ENCODE measurements at places on chromosomes 11 and 22. TPM values are rescaled to one million over a fixed set of nuclear protein-coding genes. Genes with fewer than 3 reads are reported as not detected.

HTR3B gene
- total RNA-seq, result not detected

IFITM2 gene
- 89.3 TPM for total RNA-seq

C11orf68 gene
- 22.7 TPM for total RNA-seq

TRIM51 gene
- not detected for total RNA-seq

PTPRCAP gene
- total RNA-seq, result 5.8 TPM

NOX4 gene
- total RNA-seq, result 19.7 TPM

MUC2 gene
- total RNA-seq, result not detected

ZP1 gene
- total RNA-seq, result not detected

APOA5 gene
- total RNA-seq, result not detected

ALDH3B1 gene
- 3.8 TPM for total RNA-seq

C11orf86 gene
- total RNA-seq, result not detected

GRCh38 chr11:70305501-70305900 lies 35.0 kb downstream of the PPFIA1 start:
- DNase-seq, result no peak

DNA sequence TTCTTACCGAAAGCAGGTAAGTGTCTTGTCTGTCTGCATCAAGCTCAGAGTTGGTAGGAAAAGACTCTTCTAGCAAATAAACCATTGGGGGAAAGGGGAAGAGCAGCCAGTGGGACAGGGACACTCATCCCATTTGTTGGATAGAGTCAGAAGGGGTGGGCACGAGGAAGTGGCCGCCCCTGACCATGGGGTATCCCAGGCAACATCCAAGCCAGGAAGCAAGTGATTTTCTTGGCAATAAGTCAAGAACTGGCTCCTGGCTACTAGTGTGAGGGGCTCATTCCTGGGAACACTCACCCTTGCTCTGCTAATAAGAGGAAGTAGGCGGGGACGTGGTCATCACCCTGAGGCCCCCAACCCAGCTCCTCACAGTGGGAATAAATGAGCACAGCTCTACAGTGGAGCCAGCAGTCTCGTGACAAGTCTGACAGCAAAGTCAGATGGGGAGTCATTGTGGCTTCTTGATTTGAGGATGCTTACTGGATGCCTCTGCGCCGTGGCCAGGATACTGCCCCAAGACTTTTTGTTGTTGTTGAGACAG lies 6.7 kb downstream of the SLC25A18 start:
- DNase-seq, result no peak

- DNase-seq, result no peak
Observed at GRCh38 chr11:125313271-125314219, 149.0 kb downstream of the PKNOX2 start.

- DNase-seq, result no peak
Observed at GRCh38 chr11:77370217-77370616, 68.7 kb upstream of the GDPD4 start.

GRCh38 chr11:111846636-111847035 lies 24.7 kb downstream of the ALG9 start:
- no peak for DNase-seq

GRCh38 chr11:46984987-46985386 lies 48.4 kb downstream of the CSTPP1 start:
- DNase-seq, result no peak

- DNase-seq, result no peak
Observed at GRCh38 chr22:43592476-43592875, 180.7 kb downstream of the MPPED1 start.

DNA sequence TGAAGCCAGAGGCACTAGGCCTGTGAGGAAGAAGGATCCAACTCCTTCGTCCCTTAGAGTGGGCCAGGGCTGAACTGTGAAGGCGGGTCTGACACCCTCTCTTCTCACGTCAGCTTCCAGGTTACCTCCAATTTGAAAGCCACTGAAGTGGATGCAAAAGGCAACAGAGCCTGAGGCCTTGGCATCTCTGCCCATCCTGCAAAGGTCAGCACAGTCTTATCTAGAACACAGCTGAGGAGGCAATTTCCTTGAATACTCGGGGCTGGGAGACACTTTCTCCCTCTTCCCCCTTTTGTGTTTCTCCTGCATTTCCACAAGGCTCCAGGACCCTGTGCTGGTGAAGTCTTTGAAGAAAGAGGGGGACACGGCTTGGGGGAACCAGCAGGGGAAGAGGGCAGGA lies 91.6 kb upstream of the PAX6 start:
- no peak for DNase-seq

DNA sequence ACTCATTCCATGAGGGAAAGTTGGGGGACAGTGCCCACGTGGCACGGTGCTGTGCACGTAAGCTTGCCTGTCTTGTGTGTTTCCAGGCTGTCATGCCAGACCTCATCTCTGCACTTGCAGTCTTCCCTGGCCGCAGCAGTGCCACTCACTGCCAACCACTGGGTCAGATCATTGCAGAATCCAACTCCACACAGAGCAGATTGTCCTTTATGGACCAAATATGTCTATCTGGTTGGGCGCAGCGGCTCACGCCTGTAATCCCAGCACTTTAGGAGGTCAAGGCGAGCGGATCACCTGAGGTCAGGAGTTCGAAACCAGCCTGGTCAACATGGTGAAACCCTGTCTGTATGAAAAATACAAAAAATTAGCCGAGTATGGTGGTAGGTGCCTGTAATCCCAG lies 4.4 kb upstream of the PPARA start:
- no peak for DNase-seq

DNA sequence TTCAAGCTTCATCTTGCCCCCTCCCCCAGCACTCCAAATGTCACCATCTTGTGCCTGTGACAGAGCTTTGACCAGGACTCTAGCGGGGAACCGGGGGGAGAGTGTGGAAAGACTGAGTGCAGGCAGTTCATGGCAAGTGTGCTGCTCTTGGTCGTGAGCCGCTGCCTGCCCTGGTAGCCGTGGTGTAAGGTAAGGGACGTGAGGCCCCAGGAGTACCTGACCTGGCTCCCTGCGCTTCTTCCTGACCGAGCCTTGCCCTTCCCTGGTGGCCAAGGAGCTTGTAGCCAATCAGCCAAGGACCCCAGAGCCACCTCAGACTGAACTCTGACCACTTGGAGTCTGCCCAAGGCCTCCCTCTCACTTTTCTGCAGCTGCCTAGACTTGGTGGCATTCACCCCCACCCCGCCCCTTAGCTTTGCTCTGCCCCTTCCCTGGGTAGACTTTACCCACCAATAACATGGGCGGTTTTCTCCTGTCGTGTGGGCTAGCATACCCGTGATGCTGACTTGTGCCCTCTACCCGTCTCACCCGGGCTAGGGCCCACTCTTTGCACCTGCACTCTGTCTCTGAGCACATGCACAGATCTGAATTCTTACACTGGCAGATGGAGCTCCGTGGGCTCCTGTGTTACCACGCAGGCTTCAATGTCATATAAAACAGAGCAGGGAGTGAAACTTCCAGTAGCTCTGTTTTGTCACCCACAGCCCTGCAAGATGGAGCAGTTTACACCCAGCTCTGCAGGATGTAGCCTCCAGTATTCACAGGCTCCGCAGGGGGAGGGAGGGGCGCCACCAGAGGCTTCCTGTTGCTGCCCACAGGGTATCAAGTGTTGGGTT lies 1.5 kb downstream of the DGKZ start:
- DNase-seq, result no peak

DNA sequence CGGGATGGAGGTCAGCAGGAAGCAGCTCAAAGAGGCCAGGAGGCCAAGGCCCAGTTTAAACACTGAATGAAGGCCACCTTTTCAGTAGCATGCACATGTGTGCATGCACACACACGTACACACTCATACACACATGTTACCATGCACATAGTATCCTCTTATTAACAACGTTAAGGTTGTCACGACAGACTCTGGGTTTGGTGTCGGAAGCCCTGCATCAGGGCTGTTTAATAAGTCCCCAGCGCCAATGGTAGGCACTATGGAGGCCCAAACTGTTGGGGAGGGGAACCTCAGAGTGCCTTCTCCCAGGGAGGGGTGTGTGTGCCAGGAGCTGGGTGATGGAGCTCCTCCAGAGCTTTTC lies 39.5 kb upstream of the ADA2 start:
- no peak for DNase-seq

- no peak for DNase-seq
Observed at GRCh38 chr11:119872611-119873310, 143.8 kb upstream of the NECTIN1 start.
